ENCODE measurements at places on chromosomes 6 and 20.
A peak's percentile ranks its signal among the peaks of the same experiment; 100 is the strongest.

- no peak for DNase-seq
These were observed 297.7 kb downstream of the DHX35 start for GRCh38 chr20:39259808-39260207.

DNA sequence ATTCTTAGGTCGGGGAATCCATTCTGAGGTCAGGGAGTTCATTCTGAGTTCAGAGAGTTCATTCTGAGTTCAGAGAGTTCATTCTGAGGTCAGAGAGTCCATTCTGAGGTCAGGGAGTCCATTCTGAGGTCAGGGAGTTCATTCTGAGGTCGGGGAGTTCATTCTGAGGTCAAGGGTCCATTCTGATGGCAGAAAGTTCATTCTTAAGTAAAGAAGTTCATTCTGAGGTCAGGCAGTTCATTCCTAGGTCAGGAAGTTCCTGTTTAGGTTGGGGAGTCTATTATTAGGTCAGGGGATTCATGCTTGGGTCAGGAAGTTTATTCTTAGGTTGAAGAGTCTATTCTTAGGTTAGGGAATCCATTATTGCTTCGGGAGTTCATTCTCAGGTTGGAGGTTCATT, 16.5 kb upstream of the NXT1 start:
- DNase-seq, result no peak

DNA sequence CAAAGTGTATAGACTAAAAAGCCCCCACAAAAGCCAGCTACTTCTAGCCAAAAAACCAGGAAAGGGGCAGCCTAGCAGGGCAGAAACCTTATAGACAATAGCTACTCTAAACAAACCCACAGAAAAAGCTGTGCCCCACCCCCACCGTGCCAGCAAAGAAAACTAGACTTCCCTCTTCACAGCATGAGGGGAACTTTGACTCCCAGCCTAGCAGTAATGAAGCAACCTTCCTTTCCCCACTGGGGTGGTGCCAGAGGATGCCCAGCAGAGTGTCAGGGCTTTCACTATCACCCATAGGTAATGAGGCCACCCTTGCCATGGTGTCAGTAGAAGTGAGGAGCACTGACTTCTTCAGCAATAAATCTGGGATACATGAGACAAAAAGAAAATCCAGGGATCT, 99.0 kb upstream of the LGSN start:
- DNase-seq, result no peak

DNA sequence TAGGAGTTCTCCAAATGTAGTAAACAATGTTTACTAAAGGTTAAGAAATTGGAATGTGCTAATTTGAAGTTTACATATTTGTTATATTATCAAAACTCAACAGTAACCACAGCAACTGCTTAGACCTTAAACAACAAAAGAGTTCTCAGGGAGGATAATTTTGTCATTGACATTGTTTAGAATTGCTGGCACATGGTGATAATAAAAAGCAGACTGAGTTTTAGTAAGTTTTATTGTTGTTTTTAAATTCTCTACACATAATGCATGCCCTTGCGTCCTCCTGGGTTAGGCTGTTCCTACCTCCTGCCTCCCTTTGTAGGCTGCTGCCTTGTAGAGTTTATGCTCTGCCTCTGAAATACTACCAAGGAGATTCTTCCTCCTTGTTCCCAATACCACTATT, 28.7 kb downstream of the LAMA4 start:
- DNase-seq, result no peak

- no peak for DNase-seq
These were observed 316.7 kb upstream of the TBX18 start for GRCh38 chr6:85081102-85081501.

GRCh38 chr20:58596750-58597248, 54.3 kb upstream of the STX16 start:
- DNase-seq, result no peak

DNA sequence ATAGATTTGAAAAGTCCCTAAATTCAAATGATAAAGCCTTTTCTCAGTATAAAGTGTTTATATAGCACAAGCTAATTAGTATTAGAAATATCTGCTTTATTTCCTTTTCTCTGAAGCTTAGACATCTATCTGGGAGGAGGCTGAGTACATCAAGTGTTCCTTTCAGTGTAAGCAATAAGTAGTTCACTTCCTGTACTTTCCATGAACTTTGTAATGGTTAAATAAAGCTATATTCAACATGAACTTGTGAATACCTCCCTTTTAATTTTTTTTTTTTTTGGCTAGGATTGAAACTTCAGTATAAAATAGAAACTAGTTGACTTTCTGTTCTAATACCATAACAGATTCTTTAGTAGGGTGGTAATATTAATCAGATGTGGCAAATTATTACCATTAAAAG, 190.9 kb downstream of the CENPW start:
- no peak for DNase-seq

DNA sequence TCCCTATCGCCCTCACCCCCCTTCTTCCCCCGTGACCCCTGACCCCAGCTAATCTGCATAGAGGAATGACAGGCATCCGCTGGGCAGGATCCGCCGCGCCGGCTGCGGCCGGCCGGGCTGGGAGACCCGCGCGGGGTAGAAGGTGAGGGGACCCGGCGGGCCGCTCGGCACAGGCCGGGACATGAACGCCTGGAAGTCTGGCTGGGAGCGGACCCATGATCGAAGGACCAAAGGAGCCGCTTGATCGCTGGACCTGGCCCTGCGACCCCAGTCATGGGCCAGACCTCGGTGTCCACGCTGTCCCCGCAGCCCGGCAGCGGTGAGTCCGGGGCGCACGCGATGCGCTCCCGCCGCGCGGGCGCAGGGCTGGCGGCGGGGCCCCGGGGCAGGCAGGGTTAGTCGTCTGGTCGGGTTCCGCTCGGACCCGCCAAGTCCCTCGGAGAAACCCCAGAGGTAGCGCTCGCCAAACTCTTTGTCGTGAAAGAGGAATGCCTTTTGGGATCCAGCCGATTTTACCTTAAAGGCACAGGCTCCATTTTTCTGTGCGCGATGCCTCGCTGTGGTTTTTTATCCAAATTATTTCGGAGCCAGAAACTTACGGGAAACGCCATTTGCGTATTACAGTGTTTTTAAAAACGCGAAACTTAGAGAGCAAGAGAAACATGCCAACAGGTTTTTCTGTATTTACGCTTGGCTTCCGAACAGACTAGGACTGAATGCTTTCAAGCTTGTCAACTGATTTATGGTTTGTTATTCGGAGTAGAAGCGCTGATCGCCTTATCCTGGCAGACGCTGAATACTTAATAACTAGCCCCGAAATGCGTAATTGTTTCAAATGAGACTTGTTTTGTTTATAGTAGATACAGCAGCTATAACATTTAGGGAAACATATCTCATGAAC, at the start of gene PHACTR2:
Gene PHACTR2, plus strand, starts transcription at position 75 of the 901 bp plus-strand sequence. Its CDS starts 199 bp downstream, at position 274.
- peak; percentile 45 for DNase-seq

Data from NCI-H526 treated with DMSO at 0.1 percent for 48 hours (cell line).